ENCODE measurements at places on chromosomes 5 and 9.
A peak's percentile ranks its signal among the peaks of the same experiment; 100 is the strongest.

GRCh38 chr5:168006456-168007130, 284.9 kb upstream of the WWC1 start:
- DNase-seq: no peak

GRCh38 chr5:88666761-88667495, 216.1 kb downstream of the MEF2C start:
- DNase-seq: no peak

GRCh38 chr9:76808636-76809035, 44.4 kb downstream of the PCA3 start:
- no peak for DNase-seq

DNA sequence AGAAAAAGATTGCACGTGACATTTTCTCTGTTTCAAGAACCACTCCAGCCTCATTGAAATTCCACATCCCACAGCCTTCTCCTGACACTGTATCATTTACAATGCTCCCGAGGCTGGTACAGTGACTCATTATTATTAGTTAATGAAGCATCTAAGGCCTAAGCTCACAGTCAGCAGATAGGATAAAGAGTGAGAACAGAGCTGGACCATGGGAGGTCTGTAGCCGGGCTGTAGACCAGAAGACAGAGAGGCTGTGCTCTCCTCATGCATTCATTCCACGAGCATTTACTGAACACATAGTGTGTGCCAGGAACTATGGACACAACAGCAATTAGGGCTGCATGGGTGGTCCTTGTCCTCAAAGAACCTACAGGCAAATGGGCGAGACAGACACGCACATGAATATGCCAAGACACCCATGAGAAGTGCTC, 47.3 kb upstream of the GALNT10 start:
- DNase-seq: no peak

DNA sequence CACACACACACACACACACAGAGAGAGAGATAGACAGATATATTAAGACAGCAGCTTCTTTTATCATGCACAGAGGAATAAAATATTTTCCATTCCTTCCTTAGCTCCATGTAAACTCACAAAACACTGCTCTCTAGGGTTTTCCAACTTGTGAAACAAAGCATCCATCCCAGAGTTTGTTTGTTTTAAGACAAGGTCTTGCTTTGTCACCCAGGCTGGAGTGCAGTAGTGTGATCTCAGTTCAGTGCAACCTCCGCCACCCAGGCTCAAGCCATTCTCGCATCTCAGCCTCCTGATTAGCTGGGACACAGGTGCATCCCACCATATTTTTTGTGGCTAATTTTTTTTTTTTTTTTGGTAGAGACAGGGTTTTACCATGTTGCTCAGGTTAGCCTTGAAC, 298.7 kb downstream of the FBXL17 start:
- DNase-seq: no peak

- DNase-seq: no peak
Observed at GRCh38 chr5:122093415-122094180, 15.5 kb upstream of the LOX start.

- DNase-seq: no peak
Observed at GRCh38 chr9:8571643-8572042, 772.1 kb upstream of the DMAC1 start.

DNA sequence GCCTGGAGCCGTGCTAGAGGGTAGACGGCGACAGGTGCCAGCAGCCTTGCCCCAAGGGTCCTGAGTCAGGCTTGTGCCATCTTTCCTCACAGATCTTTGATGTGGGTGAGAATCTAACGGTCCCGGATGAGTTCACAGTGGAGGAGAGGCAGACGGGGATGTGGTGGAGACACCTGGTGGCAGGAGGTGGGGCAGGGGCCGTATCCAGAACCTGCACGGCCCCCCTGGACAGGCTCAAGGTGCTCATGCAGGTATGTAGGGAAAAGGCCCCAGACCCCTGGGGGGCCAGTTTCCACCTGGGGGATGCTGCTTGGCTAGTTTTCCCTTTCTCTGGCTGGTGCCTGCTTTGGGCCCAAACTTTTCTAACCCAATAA, 24.0 kb downstream of the PTGES2 start:
- DNase-seq: peak; percentile 41

- DNase-seq: no peak
Observed at GRCh38 chr5:164941132-164941531, 1435.7 kb downstream of the MAT2B start.

DNA sequence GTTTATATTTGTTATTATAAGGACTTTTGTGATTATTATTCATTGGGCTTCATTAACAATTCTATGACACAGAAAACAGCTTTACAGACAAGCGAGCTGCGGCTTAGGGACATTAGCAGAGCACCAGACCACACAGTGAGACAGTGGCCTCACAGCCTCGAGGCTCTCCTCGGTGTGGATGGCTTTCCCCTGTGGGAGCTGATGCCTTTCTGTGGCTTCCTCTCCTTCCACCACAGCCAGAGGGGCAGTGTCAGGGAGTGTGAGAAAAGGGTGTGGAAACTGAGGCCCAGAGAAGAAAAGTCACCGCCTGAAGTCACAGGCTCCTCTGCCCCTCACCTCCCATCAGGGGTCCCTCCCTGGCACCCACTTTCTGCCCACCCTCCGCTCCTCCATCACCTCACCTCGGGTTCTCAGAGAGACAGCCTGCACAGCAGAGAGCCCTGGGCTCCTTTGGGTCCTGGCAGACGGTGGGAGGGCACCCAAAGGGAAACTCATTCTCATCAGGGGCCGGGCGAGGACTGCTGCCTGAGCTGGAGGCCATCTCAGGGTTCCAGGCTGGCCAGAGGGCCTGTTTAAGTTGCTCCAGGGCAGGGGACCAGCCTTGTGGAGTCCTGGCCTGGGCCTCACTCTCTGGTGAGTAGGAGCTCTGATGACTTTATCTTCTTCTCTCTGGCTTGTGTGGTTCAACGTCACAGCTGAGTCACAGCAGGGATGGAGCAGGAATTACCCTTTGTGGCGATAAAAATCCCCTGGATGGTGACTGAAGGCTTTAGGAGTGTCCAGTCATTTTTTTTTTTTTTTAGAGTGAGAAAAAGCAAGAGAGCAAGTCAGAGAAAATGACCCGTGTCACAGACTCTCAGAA, 830 bp downstream of the TRAF1 start:
- peak; percentile 87 for DNase-seq

DNA sequence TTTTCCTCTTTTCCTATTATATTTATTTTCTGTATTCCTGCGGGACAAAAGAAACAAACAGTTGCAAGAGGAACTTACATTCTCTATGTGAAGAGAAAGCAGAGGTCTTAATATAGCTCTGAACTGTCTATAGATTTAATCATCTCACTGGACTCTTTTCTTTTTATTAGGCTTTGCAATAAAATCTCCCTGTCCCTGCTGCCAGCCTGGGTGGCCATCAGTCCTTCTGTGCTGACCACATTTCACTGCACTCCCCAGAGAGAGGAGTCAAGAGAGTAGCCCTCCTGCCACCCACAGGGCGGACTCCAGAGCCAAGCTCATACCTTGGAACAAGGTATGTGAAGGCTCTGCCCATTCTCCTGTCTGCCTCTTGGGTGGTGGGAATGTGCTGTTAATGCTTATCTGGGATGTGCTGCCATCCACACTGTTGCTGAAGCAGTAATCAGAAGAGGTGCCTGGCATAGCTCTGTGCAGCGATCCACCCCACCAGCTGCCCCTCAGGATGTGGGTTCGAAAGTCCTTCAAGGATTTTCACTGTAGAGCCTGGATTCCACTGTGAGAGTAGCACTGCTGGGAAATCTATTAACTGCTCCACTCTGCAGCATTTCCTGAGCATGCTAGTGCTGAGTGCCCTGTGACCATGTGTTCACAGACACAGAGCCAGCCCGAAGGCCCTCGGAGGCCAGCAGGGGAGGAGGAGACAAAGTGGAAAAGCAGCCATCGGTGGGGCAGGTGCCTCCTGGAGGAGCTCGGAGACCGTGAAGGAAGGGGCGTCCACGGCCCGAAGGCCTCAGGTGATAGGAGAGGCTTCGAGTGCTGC, 334.6 kb downstream of the MED10 start:
- DNase-seq: no peak

- DNase-seq: no peak
Observed at GRCh38 chr9:69985971-69986370, 57.7 kb upstream of the MAMDC2 start.

- no peak for DNase-seq
Observed at GRCh38 chr5:134521841-134522240, 3.6 kb upstream of the JADE2 start.

GRCh38 chr5:10536511-10536910, 27.4 kb upstream of the ANKRD33B start:
- no peak for DNase-seq

DNA sequence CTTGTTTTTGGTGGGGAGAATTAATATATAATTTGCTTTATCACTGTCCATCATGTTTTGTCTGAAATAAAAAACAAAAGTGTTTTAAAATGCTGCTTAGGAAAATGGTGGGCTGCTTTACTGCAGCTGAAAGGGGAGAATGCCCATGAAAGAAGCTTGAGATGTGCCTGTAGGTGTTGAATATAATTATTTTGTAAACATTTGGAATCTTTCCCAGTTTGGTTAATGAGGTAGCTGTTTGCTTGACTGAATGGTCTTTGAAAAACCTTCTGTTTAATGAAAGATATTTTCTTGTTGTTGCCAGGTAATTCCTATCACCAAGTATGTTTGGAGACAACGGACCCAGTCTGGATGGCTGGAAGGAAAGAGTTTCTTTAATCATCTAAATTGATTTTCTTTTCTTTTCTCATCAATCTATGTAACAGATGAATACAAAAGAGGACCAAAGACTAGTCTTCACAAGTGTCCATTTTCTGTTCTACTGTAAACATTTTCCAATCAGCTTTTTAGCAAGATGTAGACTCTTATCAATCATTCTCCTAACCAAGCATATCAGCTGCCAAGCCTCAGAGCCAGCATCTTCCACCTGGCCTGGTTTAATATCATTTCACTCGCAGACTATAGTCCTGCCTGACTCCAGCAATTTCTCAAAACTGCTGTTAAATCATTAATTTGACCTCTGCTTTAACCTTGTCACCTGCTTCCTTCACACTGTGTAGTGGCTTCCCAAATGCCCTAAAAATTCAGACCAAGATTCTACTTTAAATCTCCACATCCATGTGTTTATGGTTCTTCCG, 441.2 kb upstream of the CHD1 start:
- DNase-seq: no peak

DNA sequence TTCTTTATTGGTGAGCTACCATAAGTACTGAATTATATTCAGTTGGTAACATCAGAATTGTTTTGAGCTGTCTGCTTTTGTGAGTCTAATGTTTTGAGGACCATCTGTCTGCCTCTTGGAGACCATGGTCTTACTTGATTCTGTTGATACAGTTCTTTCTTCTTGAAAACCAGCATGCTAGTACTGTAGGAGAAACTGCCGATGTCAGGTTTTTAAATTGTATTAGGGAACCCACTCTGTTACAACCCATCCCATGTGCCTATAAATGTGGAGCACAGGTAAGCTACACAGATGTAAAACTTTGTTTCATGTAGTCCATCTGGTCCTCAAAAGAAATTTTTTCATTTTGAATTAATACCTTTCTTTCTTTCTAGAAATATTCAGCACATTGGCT, 103.4 kb upstream of the DMRTA1 start:
- no peak for DNase-seq

GRCh38 chr5:19853616-19854240, 134.3 kb downstream of the CDH18 start:
- no peak for DNase-seq

DNA sequence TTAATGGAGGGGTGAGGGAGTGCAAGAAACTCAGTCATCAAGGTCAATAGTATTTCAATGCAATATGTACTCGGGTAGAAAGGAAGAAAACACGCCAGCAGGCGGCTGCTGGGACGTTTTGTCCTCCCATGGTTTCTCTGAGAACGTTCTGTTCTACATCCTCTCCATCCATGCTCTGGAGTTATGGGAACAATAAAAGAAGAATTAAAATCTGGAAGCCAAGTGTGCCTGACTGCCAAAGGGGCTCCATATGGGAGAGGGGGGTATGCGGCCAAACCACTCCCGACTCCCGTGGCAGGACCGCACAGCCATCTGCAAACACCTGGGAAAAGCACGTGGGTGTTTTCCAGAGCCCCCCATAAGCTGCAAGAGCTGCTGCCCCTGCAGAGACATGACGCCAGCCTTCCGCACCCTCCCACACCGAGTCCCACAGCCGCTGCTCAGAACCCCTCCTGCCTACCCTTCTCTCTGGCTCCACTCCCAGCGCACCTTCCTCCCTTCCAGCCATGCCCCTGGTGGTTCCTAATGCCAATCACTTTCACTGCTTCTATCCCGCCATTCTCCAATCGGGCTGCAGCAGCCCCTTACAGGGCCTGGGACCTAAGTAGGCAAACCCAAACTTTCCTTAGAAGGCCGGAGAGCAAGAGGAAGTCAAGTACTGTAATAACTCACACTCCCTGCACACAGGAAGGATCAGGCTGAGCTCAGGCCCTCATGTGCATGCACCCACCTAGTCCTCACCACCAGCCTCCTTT, 241.6 kb downstream of the SYK start:
- DNase-seq: no peak

DNA sequence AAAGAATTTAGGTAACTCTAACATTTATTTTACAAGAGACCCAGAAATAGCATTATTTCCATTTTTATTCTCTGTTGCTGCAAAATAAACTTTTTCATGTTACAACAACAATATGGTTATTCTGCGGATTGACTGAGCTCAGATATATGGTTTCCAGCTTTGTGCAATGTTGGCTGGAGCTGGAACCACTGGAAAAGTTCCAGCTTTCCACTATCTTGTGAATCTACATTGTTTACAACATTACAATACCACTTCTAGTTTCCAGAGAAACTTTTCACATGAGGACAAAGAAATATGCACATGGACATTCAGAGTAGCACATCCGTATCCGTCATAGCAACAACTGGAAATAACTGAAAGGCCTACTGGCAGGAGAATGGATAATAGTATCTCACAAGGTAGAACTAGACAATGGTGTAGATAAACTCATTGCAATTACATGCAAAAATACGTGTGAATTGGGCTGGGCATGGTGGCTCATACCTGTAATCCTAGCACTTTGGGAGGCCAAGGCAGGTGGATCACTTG, 436.1 kb upstream of the ADAMTS16 start:
- no peak for DNase-seq

DNA sequence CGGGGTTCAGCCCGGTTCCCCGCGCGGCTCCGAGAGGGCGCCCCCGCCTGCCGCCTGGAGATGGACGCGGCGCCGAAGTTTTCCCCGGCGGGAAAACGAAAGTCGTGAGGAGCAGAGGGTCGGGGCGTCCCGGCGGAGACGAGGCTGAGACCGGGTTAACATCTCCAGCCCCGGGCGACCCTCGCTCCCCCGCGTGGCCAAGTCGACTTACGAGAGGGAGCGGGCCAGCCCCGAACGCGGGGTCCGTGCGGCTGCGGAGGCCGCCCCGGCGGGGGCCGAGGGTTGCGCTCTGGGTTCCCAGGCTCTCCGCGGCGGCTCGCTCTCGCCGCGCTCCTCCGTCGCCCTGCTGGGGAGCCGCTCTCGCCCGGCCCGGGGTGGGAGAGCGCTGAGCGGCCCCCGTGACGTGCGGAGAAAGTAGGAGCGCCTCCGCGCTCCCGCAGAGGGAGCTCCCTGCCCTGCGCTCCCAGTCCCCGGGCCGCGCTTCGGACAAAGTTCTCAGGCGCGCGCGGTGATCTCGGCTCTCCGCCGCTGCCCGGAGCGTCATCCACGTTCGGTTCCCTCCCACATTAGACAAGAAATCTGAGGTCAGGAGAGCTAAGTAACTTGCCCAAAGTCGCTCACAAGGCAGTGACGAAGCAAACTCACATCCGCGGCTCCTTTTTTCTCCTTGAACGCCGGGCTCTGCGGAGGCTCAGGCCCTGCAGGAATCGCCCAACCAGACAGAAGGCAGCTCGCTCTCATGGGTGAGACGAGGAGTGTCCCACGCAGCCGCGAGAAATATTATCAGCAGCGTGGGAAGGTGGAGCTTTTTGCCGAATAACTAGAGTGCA, 1.2 kb upstream of the GCNT4 start:
- peak; percentile 60 for DNase-seq

GRCh38 chr9:137198051-137198901, 2.3 kb downstream of the TPRN start:
- DNase-seq: no peak
